GM23248 (cell line): ENCODE measurements at places on chromosomes 13 and 19. TPM values are rescaled to one million over a fixed set of nuclear protein-coding genes. Genes with fewer than 3 reads are reported as not detected.

The SLC6A16 gene
- total RNA-seq, result 0.51 TPM in 1 of 2 replicates, not detected in the other

DNA sequence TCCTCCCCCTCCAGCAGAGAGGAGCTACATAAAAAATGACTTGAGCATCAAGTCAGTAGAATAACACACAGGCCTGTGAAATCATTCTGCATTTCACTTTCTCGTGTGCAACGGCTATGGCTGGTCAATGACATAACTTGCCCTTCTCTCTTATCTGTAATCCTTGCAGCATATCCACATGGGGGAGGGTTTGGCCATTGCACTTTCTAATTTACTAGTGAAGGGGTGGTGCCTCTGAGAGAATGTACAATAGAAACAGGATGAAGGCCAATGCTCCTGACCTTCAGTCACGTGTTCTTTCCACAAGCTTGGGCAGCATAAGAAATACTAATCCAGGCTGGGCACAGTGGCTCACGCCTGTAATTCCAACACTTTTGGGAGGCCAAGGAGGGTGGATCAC is 641.0 kb upstream of the ARGLU1 start:
- peaks cover 20% of the 10 kb centered on the region for H3K4me1 ChIP-seq
- H3K27ac ChIP-seq, result no peak overlapping the region
- no peaks in the 10 kb centered on the region for H3K27me3 ChIP-seq
- no peaks in the 10 kb centered on the region for H3K36me3 ChIP-seq
- no peak for DNase-seq

The CALR3 gene
- not detected in 2 replicates for total RNA-seq

The NXNL1 gene
- total RNA-seq, result not detected in 2 replicates

DNA sequence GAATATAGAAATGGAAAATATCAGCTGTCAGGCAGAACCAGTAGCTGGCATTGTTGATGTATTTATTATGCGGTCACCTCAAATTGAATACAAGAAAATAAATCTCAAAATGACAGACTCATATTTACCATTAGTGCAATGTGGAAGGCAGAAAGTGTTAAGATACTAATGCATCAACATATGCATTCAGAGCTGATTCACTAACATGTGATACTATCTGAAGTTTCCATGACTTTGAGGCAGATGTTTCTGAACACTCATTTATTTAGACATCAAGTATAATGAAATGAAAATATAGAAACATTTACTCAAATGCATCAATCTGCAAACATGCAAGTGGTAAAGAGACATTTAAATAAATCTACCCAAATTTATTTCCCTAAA is 474.2 kb upstream of the SLC10A2 start:
- no peak for DNase-seq
- no peak overlapping the region for H3K4me3 ChIP-seq
- no peaks in the 10 kb centered on the region for H3K27me3 ChIP-seq

The OR7A17 gene
- not detected in 2 replicates for total RNA-seq

GRCh38 chr19:19866611-19867248 is 1.0 kb downstream of the ZNF253 start:
- H3K4me3 ChIP-seq, result peak overlapping the region; percentile 99
- H3K4me1 ChIP-seq, result peaks cover 17% of the 10 kb centered on the region; the same call in 1 of the 2 replicates
- DNase-seq, result peak; percentile 20
- H3K27me3 ChIP-seq, result no peaks in the 10 kb centered on the region
- peak overlapping the region; percentile 92 for H3K27ac ChIP-seq

DNA sequence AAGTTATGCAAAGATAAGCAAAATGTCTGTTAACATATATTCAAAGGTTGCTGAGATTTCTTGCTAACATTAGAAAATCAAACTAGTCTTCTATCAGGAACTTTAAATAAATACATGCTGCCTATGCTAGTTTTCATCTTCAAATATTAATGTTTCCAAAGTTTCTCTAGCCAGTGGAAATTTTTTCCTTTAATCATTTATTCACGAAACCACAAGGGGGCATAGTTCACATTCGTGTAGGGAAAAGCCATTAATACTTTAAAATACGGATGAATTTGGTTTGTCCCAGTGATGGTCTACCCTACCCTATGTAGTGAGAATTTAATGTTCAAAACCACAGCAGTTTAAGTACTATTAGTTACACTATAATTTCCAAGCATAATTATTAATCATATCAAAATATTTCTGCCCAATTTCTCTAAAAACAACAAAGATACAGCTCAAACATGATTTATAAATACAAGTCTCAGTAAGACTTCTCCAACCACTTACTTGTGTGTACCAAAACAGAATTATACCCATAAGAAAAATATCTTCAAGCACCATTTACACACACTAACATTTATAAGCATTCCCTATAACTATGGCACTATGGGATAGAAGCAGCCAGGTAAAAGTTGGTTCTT is 16.2 kb downstream of the NUFIP1 start:
- H3K4me3 ChIP-seq, result no peak overlapping the region
- H3K36me3 ChIP-seq, result peaks cover 4% of the 10 kb centered on the region; the same call in 1 of the 2 replicates
- H3K27ac ChIP-seq, result no peak overlapping the region
- peaks cover 21% of the 10 kb centered on the region for H3K4me1 ChIP-seq

DNA sequence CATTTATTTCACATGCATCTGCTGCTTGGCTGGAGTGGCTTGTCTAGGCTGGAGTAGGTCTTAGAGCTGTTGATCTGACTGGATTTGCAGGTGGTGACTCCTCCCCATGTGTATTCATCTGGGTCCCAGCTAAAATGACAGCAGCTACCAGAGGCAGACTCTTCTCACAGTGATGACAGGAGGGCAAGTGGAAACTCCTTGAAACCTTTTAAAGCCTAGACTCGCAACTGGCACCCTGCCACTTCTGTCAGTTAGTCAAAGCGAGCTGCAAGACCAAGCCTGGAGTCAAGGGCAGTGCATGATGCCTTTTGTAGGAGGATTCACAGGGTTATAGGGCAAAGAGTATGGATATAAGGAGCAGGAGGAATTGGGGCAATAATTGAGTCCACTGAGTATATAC is 65.2 kb downstream of the TEX26 start:
- H3K27me3 ChIP-seq, result peaks cover 4% of the 10 kb centered on the region; the same call in 1 of the 2 replicates
- no peak overlapping the region for H3K4me3 ChIP-seq
- H3K27ac ChIP-seq, result no peak overlapping the region
- DNase-seq, result no peak
- H3K36me3 ChIP-seq, result no peaks in the 10 kb centered on the region

DNA sequence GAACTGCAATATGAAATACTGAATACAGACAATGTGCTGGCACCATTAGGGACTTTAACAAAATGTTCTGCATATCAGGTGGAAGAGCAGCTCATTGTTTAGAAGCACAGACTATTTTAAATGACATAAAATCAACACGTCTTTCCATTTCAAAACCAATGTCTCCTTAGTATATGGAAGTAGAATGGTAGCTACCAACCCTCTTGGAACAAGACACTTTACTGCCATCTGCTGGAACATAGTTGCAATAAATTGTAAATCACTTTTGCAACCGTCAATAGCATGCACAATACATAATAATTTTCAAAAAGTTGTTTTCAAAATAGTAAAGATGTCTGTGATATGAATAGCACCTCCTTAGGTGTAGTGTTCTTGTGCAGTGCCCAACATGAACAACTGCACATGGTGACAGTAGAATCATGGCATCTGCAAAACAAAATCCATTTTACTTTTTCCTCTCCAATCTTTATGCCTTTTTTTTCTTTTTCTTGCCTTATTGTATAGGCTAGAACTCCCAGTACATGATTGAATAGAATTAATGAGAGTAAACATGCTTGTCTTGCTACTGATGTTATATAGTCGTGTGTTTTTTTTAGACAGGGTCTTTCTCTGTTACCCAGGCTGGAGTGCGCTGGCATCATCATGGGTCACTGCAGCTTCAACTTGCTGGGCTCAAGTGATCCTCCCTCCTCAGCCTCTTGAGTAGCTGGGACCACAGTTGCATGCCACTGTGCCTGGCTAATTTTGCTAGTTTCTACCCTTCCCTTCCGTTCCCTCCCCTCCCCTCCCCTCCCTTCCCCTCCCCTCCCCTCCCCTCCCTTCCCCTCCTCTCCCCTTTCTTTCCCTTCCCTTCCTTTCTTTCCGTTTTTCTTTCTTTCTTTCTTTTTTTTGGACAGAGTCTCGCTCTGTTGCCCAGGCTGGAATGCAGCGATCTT is 7.8 kb upstream of the LYPD5 start:
- DNase-seq, result peak; percentile 77
- H3K27ac ChIP-seq, result no peak overlapping the region
- H3K36me3 ChIP-seq, result no peaks in the 10 kb centered on the region
- no peaks in the 10 kb centered on the region for H3K27me3 ChIP-seq

- no peak overlapping the region for H3K4me3 ChIP-seq
- H3K36me3 ChIP-seq, result peaks cover 2% of the 10 kb centered on the region; the same call in 1 of the 2 replicates
- no peak for DNase-seq
- peaks cover 10% of the 10 kb centered on the region for H3K4me1 ChIP-seq
- no peaks in the 10 kb centered on the region for H3K27me3 ChIP-seq
Measured at GRCh38 chr19:46732966-46733689, 12.7 kb upstream of the FKRP start.

The KANK2 gene
- 215 and 278 TPM in 2 replicates for total RNA-seq

DNA sequence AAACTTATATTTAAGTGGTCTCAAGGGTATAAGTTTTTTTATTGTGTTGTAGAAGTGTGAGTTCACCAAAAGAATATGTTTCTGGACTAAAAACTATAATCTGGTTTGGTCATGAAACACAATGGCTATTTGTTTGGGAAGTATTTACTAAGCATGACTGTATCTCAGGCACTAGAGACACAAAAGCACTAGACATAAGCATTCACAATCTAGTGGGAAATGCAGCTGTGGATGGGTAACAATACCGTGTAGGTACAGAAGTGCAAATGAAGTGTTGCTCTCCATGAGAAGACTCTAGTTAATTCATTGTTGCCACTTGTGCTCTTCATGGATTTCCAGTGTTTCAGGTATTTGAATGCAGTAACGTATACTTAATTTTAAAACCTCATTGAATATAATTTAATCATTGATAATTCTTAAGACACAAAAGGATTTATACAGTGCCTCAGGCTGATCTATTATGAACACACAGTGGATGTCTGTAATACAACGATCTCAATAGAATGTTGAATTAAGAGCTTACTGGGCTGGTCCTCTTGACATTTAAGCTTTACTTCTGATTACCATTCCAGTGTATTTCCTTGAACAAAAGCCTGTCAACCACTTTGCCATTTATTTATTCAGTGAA is 50.9 kb downstream of the TPT1 start:
- H3K4me1 ChIP-seq, result no peaks in the 10 kb centered on the region; the same call in 1 of the 2 replicates
- H3K4me3 ChIP-seq, result no peak overlapping the region
- H3K27me3 ChIP-seq, result no peaks in the 10 kb centered on the region
- no peak for DNase-seq
- no peaks in the 10 kb centered on the region for H3K36me3 ChIP-seq

DNA sequence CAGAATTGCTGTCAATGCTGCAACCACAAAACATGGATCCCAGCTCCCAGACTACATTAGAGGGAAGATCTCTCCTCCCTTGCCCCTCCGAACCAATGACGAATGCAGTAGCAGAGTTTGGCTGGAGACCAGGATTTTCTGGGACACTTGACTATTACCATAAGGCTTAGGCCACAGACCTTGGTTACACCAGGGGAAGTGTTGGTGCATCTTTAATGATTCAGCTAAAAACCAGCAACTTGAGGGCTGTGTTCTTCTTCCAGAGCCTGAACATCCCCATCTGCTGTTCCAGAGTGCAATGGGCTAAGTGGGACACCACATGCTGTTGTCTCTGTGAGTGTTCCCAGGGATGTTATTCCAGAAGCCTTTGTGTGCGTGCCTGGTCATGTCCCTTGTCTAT is 528.2 kb downstream of the LMO7 start:
- no peak for DNase-seq
- H3K4me3 ChIP-seq, result no peak overlapping the region
- H3K36me3 ChIP-seq, result no peaks in the 10 kb centered on the region
- H3K27me3 ChIP-seq, result peaks cover 5% of the 10 kb centered on the region; the same call in 1 of the 2 replicates
- no peaks in the 10 kb centered on the region for H3K4me1 ChIP-seq

DNA sequence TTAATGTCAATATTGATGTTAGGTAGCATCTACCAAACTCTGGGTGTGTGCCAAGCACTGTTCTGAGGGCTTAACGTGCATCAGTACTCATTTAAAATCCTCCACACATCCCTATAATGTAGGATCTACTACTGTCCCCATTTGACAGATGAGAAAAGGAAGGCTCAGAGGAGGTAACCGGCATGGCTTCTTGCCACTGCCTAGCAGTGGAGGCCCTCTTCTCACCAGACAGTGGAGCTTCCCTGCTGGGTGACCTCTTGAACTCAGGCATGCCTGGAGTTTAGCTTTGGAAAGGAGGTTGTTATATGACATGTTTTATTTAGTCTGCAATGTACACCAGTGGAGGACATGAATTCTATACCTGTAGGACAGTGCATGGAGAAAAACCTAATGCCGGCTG is 2.1 kb downstream of the SPATA13 start:
- H3K4me3 ChIP-seq, result no peak overlapping the region
- no peaks in the 10 kb centered on the region for H3K27me3 ChIP-seq
- H3K36me3 ChIP-seq, result no peaks in the 10 kb centered on the region
- no peak overlapping the region for H3K27ac ChIP-seq

DNA sequence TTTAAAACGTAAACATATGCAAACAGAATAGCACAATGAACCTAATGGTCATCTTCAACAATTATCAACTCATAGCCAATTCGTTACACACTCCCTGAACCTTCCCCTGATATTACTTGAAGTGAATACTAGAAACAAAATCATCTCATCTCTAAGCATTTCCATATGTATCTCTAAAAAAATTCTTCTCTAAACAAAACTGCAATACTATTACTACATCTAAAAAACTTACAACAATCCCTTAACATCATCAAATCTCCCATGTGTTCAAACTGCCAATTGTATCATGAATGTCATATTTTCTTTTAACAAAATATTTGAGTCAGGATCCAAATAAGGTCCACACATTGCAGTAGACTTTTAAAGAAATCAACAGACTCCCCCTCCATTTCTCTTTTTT is 61.4 kb downstream of the FRY start:
- 0 out of 2 replicates have a peak, but pooled peaks cover 7% of the 10 kb centered on the region for H3K4me1 ChIP-seq
- DNase-seq, result no peak
- H3K27me3 ChIP-seq, result no peaks in the 10 kb centered on the region
- no peaks in the 10 kb centered on the region for H3K36me3 ChIP-seq
- no peak overlapping the region for H3K4me3 ChIP-seq

The KLF16 gene
- 8.9 and 11.0 TPM in 2 replicates for total RNA-seq

DNA sequence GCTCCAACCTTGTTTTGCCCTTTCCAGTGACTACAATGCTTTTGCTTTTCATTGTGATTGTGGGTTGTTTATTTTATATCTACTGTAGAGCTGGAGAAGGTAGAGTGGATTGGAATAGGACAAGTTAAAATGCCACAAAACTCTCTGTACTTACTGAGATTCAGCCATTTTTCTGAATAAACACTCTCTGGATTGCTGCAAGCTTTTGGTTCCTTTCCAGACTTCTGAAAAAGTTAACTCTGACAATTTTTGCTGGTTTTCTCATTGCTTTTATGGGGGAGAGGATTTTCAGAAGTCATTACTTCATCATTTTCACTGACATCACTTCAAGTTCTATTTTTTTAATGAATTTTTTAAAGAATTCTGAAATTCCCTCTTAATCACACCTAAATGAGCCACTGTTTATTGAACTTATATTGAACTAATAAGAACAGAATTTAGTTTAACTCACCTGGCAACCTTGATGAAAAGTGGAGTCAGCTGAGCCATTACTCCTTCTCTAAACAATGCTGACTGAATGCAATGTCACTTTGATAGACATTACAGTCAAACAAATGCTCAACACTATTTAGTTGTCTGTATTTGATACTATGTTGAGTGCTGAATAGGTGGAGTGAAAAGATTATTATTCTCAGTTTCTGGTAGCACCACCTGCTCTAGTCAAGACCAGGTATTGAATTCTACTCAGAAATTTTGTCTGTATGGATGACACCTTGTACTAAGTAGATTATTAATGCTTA is 303.5 kb downstream of the DLEU7 start:
- H3K36me3 ChIP-seq, result no peaks in the 10 kb centered on the region
- DNase-seq, result no peak
- no peak overlapping the region for H3K4me3 ChIP-seq
- no peak overlapping the region for H3K27ac ChIP-seq
- no peaks in the 10 kb centered on the region for H3K27me3 ChIP-seq
